ENCODE measurements at places on chromosomes 11 and 22. TPM values are rescaled to one million over a fixed set of nuclear protein-coding genes. Genes with fewer than 3 reads are reported as not detected.

The OR8G1 gene
- polyA plus RNA-seq: not detected

The CRYBA4 gene
- polyA plus RNA-seq: not detected

The XKR3 gene
- not detected for polyA plus RNA-seq

The MS4A10 gene
- polyA plus RNA-seq: not detected

The GRIA4 gene
- not detected for polyA plus RNA-seq

The TBC1D22A gene
- polyA plus RNA-seq: 17.4 TPM

The IGSF22 gene
- polyA plus RNA-seq: 0.02 TPM

Data from esophagus (tissue), 2 donors.